Central memory CD4-positive, alpha-beta T cell (primary cell): ENCODE measurements at places on chromosomes 4 and X.

GRCh38 chr4:56148428-56148827 lies 199.7 kb downstream of the CEP135 start:
- no peak for DNase-seq

- no peak for DNase-seq
Observed at GRCh38 chr4:106367072-106367471, 1.5 kb downstream of the GIMD1 start.

GRCh38 chrX:5390376-5390775 lies 838.3 kb downstream of the NLGN4X start:
- no peak for DNase-seq

DNA sequence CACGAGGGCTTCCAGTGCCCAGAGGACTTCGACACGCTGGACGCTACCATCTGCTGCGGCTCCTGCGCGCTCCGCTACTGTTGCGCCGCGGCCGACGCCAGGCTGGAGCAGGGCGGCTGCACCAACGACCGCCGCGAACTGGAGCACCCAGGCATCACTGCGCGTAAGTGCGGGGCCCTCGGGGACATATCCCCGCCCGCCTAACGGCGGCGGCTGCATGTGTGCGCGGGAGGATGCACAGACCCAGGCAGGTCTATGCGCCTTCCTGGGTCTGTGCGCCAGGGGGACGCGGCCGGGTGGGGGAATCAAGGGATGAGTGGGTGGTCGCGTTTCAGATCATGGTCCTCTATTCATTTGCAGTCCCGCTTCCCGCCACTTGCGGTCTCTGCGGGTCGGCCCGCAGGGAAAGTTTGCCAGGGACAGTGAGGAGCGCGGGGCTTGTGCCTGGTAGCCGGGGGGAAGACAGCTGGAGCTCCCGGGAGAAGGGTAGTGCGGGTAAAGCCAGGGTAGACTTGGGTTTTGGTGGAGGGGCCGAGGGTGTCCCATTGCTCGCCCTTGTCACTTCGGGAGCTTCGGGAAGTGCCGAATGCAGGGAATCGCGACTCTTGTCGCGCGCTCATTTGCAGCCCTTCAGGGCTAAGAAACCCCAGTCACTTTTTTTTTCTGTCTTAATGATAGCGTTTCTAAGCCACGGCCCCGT lies 1.0 kb downstream of the SHISA3 start:
- no peak for DNase-seq

DNA sequence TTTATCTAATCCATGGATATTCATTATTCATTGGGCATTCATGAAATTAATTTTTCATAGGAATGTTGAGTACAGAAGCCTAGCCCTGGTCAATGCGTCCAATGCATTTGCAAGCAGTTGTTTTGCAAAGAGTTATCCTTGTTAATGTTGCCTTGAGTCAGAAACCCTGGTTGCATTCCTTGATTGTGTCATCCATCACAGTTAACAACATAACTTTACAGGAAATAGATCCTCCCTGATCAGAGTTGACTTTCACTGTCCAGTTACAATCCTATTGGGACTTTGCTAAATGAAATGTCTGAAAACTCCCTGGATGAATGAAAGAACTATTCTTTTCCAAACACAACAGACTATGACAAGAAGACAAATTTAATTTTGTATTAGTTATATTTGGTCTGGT lies 924.3 kb upstream of the SLIT2 start:
- DNase-seq, result no peak

DNA sequence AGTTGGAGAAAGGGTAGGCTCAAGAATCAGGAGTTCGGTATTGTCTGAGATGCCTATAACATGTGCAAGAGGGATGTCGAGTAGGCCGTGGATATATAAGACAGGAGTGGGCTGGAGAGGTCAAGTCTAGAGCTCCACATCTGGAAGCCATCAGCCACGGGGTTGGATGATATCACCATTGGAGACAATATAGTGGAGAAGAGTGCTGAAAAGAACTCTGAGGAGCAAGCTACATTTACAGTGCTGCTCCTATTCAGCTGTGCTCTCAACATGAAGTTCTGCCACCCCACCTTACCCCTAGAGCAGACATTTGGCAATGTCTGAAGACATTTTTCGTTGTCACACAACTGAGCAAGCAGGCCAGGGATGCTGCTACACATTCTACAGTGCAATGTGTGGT lies 20.9 kb upstream of the PLAC1 start:
- DNase-seq, result no peak

GRCh38 chr4:156889616-156890594 lies 81.7 kb downstream of the PDGFC start:
- no peak for DNase-seq

DNA sequence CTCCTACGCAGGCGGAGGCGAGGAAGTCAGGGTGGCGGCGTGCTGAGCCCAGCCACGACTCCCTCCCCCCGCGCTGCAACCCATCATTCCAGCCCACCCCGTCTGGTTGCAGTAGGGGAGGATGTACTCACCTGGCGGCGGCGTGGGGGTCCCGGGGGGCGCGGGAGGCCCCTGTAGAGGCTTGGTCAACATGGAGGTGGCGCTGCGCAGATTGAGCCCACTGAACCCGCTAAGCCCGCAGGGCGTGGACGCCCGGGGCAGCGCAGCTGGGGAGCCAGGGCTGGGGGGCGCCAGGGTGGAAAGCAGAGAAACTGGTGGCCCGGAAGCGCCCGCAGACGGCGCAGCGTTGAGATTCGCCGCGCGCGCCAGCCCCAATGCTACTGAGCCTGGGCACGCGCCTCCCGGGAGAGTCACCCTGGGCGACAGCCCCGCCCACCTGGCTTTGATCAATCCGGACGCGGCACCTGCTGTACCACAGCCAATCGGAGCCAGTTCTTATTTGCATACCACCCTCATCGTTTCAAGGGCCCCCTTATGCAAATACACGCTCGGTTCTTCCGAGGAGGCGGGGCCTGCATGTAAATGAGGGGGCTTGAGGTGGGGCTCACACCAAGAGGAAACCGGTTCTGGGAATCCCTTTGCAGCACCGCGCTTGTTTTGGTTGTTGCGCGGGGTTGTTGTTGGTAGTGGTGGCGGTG lies at the start of gene PIM2:
TSS of gene PIM2 (minus strand) at position 382 of the 698 bp plus-strand sequence. CDS start at position 192, 190 bp downstream.
- peak; percentile 94 for DNase-seq

GRCh38 chr4:148376151-148376550 lies 66.1 kb downstream of the NR3C2 start:
- peak; percentile 64 for DNase-seq

DNA sequence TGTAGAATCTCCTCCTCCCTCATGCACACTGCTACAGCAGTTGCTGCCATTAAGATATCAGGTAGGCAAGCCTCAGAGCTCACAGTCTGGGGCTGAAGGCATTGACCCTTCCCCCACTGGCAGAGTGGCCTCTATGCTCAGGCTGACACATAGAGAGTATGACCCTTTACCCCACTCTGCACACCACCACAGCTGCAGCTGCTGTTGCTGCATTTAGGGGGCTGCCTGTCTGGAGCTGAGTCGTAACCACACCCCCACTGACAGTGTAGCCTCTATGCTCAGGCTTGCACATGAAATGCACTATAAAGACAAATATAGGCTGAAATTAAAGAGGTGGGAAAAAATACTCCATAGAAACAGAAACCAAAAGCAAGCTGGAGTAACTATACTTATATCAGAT lies 289.3 kb upstream of the PABPC4L start:
- DNase-seq, result no peak

DNA sequence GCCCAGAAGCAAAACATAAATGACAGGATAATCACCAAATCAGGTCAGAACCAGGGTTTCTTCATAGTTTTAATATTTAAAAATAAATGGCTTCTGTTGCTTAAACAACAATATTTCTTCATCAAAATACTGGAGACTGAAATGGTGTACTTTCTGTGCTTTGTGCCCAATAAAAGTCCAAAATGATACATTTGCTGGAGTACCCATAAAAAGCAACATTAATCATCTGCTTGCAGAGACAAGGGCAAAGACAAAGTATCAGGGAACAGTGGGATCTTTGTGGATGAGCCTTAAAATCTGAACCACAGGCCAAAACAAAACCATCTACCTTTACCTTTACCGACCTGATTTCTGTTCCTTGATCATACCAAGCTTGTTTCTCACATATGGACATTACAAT lies 683.9 kb upstream of the ATOH1 start:
- no peak for DNase-seq

GRCh38 chr4:167955006-167955405 lies 137.3 kb upstream of the ANXA10 start:
- no peak for DNase-seq
